ENCODE measurements at places on chromosomes 6 and 20.

GRCh38 chr6:158868890-158869825, 50.0 kb upstream of the EZR start:
- no peak for DNase-seq

- no peak for DNase-seq
These were observed 9.4 kb upstream of the STX11 start for GRCh38 chr6:144140867-144141266.

- DNase-seq: no peak
These were observed 446.6 kb upstream of the JAG1 start for GRCh38 chr20:11120431-11120830.

- DNase-seq: no peak
These were observed 17.7 kb upstream of the RIPOR3 start for GRCh38 chr20:50708845-50709635.

DNA sequence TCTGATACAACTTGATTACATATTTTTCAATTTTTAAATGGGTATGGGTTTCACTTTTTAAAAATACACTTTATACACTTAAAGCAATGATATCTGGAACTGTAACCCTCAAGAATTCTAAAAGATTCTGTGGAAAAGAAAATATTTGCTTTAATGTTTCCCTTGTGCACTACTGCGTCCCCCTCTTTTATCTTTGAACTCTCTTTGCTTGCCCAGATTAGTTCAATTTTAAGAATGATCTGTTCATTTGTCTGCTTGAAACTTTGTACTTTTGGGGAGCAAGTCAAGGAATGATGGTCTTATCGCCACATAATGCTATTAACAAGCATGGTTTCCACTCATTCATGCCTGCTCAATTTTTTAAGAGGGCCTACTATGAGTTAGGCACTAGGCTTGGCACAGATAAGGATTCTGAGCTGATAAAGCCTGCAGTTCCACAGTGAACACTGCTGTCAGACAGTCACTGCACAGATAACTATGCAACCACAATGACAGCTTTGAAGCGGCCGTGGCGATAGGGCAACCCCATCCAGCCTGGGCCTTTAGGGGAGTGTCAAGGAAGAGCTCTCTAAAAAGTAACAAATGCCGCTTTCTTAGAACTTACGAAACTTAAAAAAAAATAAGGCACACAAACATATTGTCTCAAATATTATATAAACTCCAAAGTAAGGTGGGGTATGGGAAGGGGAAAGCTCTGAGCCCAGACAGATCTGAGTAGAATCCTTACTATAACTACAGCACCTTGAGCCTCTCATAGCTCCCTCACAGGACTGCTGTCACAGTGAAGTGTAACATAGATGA, 29.7 kb downstream of the FYN start:
- DNase-seq: peak; percentile 24

DNA sequence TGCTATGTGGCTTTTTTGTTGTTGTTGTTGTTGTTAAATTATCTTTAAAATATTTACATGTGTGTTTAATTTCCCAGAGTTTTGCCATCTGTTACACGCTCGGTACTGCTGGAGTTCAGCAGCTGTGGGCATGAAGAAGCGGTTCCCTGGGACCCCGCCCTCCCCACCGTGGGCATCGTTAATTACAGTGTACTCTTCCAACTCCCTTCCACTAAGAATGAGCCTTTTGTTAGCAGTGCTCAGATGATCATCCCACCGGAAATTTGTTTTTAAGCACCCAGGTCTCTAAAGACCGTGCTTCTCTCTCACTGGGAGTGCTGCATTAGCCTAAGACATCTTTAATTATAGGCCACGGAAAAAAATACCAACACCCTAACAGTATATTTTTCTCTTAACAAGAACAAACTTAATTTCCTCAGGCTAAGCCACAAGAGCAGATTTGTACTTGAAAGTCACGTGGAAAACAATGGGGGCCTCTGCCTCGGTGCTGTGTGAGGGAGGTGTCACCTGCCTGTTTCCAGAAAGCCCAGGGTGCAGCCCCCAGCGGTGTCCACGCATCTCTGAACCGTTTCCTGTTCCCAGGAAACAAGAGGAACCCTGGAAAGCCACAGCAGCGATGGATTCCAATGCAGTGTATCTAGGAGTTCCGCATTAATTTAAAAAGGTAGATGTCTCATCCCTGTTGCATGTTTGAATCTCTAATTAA, 113.3 kb upstream of the FRMD1 start:
- DNase-seq: no peak

- no peak for DNase-seq
These were observed 147.0 kb downstream of the SOX4 start for GRCh38 chr6:21740376-21741124.

GRCh38 chr6:152130441-152130840, 323.0 kb downstream of the ESR1 start:
- no peak for DNase-seq
